Keratinocyte (primary cell): ENCODE measurements at places on chromosomes 11 and 22. TPM values are rescaled to one million over a fixed set of nuclear protein-coding genes. Genes with fewer than 3 reads are reported as not detected.

INPP5J gene
- polyA plus RNA-seq, result 0.14 to 0.26 TPM (median 0.22 TPM) in 3 replicates

MPPED1 gene
- not detected in 3 replicates for polyA plus RNA-seq

RABL2B gene
- polyA plus RNA-seq, result 29.8 to 38.1 TPM (median 30.7 TPM) in 3 replicates

CCND1 gene
- polyA plus RNA-seq, result 124 to 216 TPM (median 193 TPM) in 3 replicates

TNNT3 gene
- 0.09 TPM in 1 of 3 replicates, not detected in the others for polyA plus RNA-seq

GRCh38 chr11:31340903-31341572, 28.5 kb downstream of the DCDC1 start:
- peaks cover 4% of the 10 kb centered on the region for H3K27me3 ChIP-seq
- H3K4me1 ChIP-seq, result no peaks in the 10 kb centered on the region
- no peak overlapping the region for H3K27ac ChIP-seq
- H3K36me3 ChIP-seq, result no peaks in the 10 kb centered on the region

DNA sequence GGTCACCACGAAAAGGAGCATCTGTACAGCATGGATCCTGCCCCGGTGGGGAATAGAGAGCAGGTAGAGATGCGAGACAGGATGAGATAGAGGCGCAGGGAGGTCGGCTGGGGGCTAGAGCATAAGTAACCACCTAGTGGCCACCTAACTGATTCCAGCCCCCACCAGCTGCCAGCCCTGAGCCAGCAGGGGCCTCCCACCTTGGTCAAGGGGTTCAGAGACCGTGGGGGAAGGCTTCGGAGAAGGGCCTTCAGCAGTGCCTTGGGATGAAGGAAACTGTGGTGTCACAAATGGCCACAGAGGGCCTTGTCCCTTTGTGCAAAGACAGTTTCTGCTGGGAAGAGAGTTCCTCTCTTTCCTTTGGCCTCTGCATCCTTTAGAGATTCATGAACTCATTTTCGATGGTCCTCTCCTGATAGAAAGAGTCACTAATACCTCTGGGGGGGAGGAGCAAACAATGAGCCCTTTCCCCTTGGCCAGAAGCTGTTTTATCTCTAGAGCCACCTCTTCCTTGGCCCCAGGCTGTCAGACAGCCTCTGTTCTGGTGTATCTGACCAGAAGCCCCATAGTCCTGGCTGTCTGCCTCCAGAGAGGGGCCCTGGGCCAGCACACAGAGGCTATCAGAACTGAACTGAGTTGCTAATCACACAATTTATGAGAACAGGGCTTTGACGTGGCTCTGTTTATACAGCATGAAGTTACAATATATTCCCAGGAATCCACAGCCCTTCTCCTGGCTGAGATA, 146.0 kb downstream of the PARVA start:
- H3K27me3 ChIP-seq, result no peaks in the 10 kb centered on the region
- peaks cover 4% of the 10 kb centered on the region for H3K4me1 ChIP-seq
- no peak overlapping the region for H3K27ac ChIP-seq
- H3K36me3 ChIP-seq, result peaks cover 6% of the 10 kb centered on the region
- no peak for DNase-seq
- no peak overlapping the region for H3K4me3 ChIP-seq

DNA sequence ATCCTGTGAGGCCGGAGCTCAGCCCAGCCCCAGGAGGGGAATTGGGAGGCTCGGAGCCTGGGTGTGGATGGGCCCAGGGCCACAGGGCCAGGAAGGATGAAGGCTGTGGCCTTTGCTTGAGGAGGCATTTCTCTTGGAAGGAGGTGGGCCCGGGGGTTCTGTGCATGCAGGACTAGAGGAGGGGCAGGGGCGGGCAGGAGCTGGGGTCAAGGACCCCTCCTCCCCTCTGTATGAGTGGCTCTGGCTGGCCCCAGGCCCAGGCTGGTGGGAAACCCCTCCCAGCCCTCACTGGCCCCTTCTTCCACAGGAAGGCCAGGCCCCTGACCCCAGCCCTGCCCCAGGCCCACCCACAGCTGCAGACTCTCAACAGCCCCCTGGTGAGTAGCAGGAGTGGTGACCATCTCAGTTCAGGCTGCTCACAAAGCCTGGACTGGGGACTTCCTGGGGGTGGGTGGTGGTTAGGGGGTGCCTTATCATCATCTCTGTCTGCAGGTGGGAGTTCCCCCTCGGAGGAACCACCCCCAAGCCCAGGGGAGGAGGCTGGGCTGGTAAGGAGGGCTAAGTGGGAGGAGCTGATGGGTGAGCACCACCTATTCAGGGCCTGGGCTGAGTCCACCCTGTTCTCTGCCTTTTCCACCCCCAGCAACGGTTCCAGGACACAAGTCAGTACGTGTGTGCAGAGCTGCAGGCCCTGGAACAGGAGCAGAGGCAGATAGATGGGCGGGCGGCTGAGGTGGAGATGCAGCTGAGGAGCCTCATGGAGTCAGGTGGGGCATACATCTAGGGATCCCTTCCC, 6.0 kb downstream of the KCNK7 start:
- H3K27ac ChIP-seq, result no peak overlapping the region
- DNase-seq, result no peak
- H3K4me1 ChIP-seq, result peaks cover 33% of the 10 kb centered on the region
- peaks cover 9% of the 10 kb centered on the region for H3K36me3 ChIP-seq

- no peaks in the 10 kb centered on the region for H3K27me3 ChIP-seq
- H3K27ac ChIP-seq, result no peak overlapping the region
- no peak for DNase-seq
- peaks cover 8% of the 10 kb centered on the region for H3K4me1 ChIP-seq
These were observed 14.0 kb upstream of the MS4A10 start for GRCh38 chr11:60771146-60771545.

DNA sequence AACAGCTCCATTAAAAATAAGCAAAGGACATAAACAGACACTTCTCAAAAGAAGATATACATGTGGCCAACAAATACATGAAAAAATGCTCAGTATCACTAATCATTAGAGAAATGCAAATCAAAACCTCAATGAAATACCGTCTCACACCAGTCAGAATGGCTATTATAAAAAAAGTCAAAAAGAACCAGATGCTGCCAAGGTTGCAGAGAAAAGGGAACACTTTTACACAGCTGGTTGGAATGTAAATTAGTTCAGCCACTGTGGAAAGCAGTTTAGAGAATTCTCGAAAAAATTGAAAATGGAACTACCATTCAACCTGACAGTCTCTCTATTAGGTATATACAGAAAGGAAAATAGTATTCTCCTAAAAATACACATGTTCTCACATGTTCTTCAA, 102.4 kb upstream of the FIBIN start:
- H3K27me3 ChIP-seq, result no peaks in the 10 kb centered on the region
- no peaks in the 10 kb centered on the region for H3K36me3 ChIP-seq
- H3K4me3 ChIP-seq, result no peak overlapping the region
- no peaks in the 10 kb centered on the region for H3K4me1 ChIP-seq
- no peak overlapping the region for H3K27ac ChIP-seq
- DNase-seq, result no peak

DNA sequence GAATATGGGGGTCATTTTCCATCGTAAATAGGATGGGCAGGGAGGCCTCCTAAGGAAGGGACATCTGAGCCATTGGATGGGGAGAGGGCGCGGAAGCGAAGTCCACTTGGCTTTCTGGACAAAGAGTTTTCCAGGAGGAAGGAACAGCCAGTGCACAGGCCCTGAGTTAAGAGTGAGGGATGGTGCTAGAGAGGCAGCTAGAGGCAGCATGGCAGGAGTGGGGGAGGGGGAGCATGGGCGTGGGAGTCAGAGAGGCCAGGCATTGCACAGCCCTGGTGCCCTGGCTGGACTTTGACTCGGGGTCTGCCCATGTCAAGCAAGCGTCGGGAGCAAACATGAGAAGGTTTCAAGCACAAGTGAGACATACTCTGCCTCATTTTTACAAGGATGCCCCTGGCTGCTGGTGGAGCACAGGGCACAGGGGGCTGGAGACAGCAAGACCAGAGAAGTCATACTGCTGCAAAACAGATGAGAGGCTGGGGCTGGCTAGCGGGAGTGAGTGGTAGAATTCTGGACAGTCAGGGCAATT, 9.0 kb downstream of the GNAZ start:
- H3K36me3 ChIP-seq, result no peaks in the 10 kb centered on the region
- H3K4me1 ChIP-seq, result no peaks in the 10 kb centered on the region
- no peak overlapping the region for H3K4me3 ChIP-seq
- peaks cover 8% of the 10 kb centered on the region for H3K27me3 ChIP-seq

GRCh38 chr22:31327806-31328543, 18.2 kb downstream of the PATZ1 start:
- peaks cover 29% of the 10 kb centered on the region for H3K4me1 ChIP-seq
- no peak overlapping the region for H3K27ac ChIP-seq
- H3K27me3 ChIP-seq, result no peaks in the 10 kb centered on the region
- H3K36me3 ChIP-seq, result peaks cover 3% of the 10 kb centered on the region
- no peak overlapping the region for H3K4me3 ChIP-seq

DNA sequence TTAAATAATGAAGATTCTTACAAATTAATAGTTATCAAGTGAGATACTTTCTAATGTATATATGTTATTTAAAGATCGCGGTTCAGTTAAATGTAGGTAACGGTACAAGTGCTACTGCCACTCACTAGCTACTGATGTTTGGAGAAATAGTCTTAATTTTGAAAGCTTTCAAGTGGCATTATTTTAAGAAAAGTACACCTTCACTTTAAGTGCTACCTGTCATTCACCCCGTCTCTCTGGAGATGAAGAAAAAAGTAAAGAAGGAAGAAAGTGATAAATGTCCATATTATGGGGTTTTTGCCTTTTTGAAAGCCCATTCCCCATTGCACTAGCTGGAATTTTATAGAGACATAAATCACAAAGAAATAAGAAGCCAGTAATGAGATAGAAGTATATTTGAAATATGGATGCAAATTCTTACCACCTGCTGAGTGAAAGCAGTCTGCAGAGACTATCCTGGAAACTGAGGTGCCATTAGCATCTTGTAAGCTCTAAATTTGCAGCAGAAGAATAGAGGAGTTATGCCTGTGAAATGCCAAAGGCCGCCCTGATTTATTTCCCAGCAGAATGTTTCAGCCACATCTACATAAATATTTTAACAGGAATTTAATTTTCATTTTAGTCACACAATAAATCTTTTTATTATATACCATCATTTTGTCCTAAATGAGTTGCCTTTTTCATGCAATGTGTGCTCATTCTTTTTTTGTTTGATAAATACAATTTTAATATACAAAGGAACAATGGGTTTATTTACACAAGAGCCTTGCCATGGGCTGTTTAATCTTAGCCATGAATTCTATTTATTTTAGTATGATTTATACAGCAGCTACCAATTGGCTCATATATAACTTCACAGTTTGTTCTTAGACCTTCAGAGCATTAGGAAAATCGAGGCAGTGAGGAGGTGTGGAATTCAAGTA, 489.9 kb upstream of the RAG2 start:
- no peak overlapping the region for H3K27ac ChIP-seq
- H3K27me3 ChIP-seq, result no peaks in the 10 kb centered on the region
- H3K4me3 ChIP-seq, result no peak overlapping the region
- H3K36me3 ChIP-seq, result no peaks in the 10 kb centered on the region

DNA sequence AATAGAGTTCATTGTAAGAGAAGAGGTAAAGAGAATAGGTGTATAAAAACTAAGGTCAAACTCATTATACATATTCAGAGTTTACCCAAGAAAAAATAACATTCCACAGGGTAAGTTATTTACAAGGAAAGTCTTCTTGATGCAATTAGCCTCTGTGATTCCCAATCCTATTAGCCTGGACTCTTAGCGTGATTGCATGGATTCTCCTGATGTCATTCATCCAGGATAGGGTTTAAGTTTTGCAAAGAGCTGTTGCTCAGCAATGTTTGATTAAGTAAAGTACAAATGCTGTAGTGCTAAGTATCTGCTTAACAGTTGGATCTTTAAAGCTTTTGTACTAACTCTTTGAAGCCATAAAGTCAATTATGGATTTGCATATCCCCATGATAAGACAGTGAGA, 767.8 kb upstream of the LUZP2 start:
- no peaks in the 10 kb centered on the region for H3K36me3 ChIP-seq
- H3K27me3 ChIP-seq, result no peaks in the 10 kb centered on the region
- H3K4me3 ChIP-seq, result no peak overlapping the region
- no peak overlapping the region for H3K27ac ChIP-seq
- H3K4me1 ChIP-seq, result no peaks in the 10 kb centered on the region
- no peak for DNase-seq

- H3K27me3 ChIP-seq, result no peaks in the 10 kb centered on the region
- no peak overlapping the region for H3K27ac ChIP-seq
- H3K4me3 ChIP-seq, result no peak overlapping the region
- H3K4me1 ChIP-seq, result peaks cover 7% of the 10 kb centered on the region
- DNase-seq, result no peak
These were observed 19.7 kb downstream of the OR51E2 start for GRCh38 chr11:4677948-4678347.

- H3K4me3 ChIP-seq, result no peak overlapping the region
- peaks cover 9% of the 10 kb centered on the region for H3K4me1 ChIP-seq
- H3K27ac ChIP-seq, result no peak overlapping the region
- DNase-seq, result no peak
These were observed 3.4 kb downstream of the GUCY1A2 start for GRCh38 chr11:107014871-107015270.

GRCh38 chr11:82889133-82890001, 10.9 kb downstream of the PRCP start:
- DNase-seq, result no peak
- no peaks in the 10 kb centered on the region for H3K36me3 ChIP-seq
- no peaks in the 10 kb centered on the region for H3K4me1 ChIP-seq
- H3K27ac ChIP-seq, result no peak overlapping the region

GRCh38 chr11:77187776-77188632, 60.0 kb downstream of the MYO7A start:
- peaks cover 13% of the 10 kb centered on the region for H3K4me1 ChIP-seq
- H3K27ac ChIP-seq, result no peak overlapping the region
- no peaks in the 10 kb centered on the region for H3K27me3 ChIP-seq

DNA sequence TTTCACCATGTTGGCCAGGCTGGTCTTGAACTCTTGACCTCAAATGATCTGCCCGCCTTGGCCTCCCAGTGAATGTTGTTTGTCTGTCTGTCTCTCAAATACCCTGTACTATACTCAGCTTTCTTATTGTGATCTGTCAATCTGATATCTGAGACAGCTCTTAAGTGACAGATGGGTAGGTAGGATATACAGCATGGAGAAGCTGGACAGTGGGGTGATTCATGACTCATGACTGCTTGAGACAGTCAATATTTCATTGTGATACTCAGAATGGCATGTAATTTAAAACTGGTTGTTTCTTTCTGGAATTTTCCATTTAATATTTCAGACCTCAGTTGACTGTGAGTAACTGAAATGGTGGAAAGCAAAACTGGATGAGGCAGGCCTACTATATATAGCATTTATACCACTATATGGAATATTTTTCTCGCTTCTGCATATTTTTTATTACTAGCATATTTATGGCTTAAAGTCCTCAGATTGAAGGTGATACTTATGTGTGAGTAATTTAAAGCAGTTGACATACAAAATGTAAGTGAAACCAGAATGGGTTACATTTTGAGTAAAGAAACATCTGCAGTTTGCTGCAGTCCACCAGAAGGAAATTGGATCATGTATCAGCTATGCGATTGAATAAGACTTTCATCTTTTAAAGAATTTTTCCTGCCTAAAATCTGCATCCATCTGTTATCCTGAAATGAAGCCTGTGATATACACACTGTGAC, 22.3 kb downstream of the ARHGAP42 start:
- H3K27me3 ChIP-seq, result no peaks in the 10 kb centered on the region
- H3K36me3 ChIP-seq, result no peaks in the 10 kb centered on the region
- H3K27ac ChIP-seq, result no peak overlapping the region
- no peak overlapping the region for H3K4me3 ChIP-seq
- DNase-seq, result no peak
